ENCODE measurements at places on chromosomes 16 and 17. TPM values are rescaled to one million over a fixed set of nuclear protein-coding genes. Genes with fewer than 3 reads are reported as not detected.

- DNase-seq = no peak
These were observed 183.6 kb downstream of the MAP2K6 start for GRCh38 chr17:69597898-69598692.

Gene KRT9
- total RNA-seq = not detected

- DNase-seq = no peak
These were observed 22.9 kb downstream of the MMD start for GRCh38 chr17:55398689-55399088.

GRCh38 chr17:72942579-72942978 lies 149.9 kb downstream of the SLC39A11 start:
- no peak for DNase-seq

Gene DPEP2
- 0.82 TPM for total RNA-seq

DNA sequence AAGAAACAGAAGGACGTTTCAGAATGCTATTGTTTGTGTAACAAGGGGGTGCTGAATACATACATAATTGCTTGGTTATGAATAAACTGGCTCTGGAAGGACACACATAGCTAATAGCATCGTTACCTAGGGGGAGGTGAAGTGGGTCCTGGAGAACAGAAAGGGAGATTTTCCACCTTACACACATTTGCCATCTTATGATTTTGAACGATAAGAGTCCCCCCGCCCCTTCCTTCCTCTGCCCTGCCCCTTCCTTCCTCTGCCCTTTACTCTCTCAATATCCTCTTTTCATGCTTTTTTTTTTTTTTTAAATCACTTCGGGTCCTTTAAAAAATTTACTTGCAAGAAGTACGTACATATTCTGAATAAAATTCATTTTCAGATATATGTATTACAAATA lies 902 bp upstream of the DHRS7B start:
- DNase-seq = no peak

Gene CRHR1
- total RNA-seq = not detected

DNA sequence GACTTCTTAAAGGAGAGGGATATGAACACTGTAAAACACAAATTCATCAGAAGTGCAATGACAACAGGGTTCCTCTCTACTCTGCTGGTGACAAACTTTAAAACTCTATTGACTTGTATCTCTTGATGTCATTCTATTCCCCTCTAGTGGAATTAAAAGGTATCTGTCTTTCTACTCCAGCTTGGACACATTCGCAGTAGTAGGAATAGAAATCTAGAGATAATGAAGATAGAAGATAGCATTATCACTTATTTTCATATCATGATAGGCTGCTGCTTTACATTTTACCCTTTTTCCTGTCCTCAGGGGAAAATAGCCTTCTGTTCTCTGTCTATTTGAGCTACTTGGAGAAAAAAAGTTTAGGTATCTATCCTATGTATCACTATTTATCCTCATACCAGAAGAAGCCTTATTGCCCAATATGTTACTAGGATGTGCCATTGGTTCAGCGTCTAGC lies 209.6 kb upstream of the CACNG5 start:
- no peak for DNase-seq

DNA sequence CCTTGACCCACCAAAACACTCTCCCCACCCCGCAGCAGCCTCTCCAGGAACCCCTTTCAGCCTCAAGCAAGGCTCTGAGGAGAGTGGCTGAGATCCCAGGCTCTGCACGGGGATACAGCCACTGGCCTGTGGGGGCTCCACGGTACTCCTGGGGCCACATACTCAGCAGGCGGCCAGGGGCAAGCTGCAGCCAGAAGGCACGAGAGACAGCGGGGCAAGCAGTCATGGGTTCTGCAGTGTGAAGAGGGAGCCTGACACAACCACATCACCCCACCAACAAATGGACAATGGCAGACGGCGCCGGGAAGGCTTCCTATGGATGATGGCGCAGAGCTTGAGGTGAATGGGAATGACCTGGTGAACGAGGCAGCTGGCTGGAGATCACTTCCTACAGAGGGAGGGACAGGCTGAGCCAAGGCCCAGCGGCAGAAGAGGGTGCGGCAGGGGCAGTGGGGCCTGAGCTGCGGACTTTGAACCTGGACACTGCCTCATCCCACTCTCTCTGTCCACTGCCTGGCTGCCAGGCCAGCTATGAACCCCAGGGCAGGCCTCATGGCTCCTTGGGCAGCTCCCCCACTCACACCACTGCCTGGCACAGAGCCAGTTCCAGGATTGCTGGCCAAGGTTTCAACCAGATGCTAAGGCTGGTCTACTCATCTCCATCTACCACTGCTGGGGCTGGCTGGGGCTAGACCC lies 10.8 kb upstream of the BCAR1 start:
- DNase-seq = peak; percentile 72

Gene ABAT
- 9.2 TPM for total RNA-seq

- no peak for DNase-seq
These were observed 183.2 kb downstream of the ZNF423 start for GRCh38 chr16:49672753-49673152.

Gene CALCOCO2
- 208 TPM for total RNA-seq

GRCh38 chr17:15462976-15463772 lies 4.2 kb downstream of the CDRT4 start:
- DNase-seq = no peak

DNA sequence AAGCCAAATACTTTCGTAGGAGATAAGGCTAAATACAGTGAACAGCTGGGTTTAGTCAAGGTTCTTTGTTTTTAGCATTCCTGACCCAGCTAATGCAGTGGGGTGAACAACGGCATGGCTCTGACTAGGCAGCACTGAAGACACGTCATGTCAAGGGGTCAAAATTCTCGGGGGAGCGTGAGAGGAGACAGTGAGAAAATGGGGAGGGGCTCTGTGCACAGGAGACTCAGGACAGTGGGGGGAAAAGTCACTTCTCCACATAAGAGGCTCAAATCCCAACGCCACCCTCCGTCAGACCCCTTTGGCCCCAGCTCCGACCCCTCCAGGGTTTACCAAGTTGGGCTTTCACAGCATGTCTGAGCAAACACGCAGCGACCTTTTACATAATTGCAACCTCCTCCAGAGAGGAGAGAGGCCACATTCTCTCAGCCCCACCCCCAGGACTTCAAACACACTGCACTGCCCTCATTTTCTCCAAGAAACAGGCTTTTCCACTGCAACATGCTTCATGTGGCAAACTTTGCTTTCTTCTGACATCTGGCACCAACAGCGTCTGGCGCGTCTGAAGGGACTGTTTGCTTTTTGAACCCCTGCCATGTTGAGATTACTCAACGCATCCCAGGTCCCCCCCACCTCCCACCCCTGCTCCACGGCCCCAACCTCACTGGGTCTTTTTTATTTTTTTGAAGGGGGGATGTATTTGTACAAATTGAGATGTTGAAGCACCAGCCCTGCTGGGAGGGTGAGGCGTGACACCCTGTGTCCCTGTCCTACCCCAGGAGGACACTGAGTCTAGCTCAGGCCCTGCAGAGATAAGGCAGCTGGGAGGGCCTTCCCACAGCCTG lies 30.0 kb downstream of the AXIN2 start:
- DNase-seq = peak; percentile 46
